ENCODE measurements at places on chromosomes 12 and 14.
A peak's percentile ranks its signal among the peaks of the same experiment; 100 is the strongest.

GRCh38 chr14:101176535-101177205 lies 273.1 kb upstream of the RTL1 start:
- peak; percentile 37 for DNase-seq

- peak; percentile 29 for DNase-seq
Measured at GRCh38 chr14:104981699-104982541, 3.7 kb upstream of the CLBA1 start.

- DNase-seq, result peak; percentile 74
Measured at GRCh38 chr12:100163416-100164152, 20.9 kb upstream of the BLTP3B start.

- DNase-seq, result no peak
Measured at GRCh38 chr14:43697003-43697402, 810.1 kb downstream of the FSCB start.

DNA sequence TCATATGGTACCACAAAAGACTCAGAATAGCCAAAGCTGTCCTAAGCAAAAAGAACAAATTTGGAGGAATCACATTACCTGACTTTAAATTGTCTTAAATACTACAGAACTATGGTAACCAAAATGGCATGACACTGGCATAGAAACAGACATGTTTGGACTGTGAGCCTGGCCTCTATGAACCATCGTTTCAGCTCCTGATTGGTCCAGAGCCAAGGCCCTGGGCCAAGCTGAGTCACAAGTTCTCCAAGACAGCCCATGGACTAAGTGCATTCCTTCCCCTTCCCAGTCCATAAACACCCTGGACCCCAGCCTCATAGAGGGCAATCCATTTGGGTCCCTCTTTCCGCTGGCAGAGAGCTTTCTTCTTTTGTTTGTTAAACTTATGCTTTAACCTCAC lies 12.1 kb upstream of the PRR4 start:
- no peak for DNase-seq

- DNase-seq, result no peak
Measured at GRCh38 chr12:54419088-54419887, at the start of gene ITGA5. TSS of gene ITGA5 (minus strand) at chr12:54419266. CDS start at chr12:54419198, 68 bp downstream.

DNA sequence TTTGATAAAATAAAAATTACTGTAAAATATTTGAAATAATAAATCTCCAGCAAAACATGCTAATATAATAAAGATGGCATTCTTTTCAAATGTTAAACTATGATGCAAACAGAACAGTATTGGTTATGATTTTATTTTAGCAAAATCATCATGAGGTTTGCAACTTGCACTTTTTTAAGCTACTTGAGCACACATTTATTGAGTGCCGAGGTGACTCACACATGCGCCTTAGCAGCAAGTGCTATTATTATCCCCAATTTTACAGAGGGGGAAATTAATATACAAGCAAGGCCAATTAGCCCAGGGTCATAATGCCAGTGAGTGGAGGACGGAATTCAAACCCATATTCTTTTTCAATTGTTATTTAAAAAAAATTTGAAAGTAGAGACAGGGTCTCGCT lies 7.3 kb downstream of the DYRK4 start:
- no peak for DNase-seq

DNA sequence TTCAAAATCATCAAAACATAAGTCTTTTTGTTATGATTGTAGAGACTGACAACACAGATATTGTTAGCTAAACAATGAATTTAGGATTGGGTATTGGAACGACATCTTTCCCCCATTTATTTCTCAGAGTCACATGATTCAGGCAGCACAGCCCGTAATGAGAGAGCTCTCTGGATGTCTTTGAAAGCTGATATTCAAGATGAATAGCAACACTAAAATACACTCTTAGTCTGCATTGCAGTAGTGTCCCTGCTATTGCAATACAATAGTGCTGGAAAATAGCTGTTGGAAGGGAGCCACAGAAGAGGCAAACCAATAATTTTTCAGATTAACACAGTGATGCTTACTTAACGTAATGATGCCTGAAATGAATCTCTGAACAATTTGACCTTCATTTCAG lies 9.9 kb downstream of the GTSF1 start:
- DNase-seq, result no peak

DNA sequence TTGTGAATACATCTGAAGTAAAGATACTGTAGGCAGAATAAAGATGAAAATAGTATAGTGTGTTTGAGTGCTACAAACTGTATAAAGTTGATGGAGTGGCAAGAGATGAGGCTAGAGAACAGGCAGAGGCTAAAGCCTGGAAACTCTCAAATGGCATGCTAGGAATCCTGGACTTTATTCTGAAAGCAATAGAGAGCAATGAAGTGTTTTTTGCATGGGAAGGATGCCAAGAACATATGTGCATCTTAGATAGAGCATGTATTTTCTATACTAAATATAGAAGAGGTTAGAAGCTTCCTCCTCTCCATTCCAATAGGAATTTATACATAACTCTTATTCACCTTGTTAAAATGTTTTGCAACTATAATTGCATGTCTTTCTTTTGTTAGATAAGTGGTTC lies 86.3 kb upstream of the TMTC2 start:
- peak; percentile 9 for DNase-seq

DNA sequence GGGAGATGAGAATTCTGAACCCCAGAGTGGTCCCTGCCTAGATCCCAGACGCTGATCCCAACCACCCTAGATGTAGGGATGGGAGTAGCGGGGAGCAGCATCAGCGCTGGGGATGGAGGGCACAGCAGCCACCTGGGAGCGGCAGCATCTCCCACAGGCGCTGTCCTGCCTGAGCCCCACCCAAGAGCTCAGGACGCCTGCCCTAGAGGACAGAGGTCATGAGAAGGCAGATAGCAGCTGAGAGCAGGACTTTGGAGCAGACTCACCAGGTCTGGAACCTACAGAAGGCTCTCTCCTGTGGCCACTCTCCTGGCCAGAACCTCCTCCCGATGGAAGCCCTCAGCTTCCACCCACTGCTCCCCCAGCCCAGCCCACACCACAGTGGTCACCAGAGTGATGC lies 7.2 kb downstream of the CCDC85C start:
- DNase-seq, result no peak

- no peak for DNase-seq
Measured at GRCh38 chr12:52010152-52010622, 3.4 kb downstream of the TAMALIN start.

DNA sequence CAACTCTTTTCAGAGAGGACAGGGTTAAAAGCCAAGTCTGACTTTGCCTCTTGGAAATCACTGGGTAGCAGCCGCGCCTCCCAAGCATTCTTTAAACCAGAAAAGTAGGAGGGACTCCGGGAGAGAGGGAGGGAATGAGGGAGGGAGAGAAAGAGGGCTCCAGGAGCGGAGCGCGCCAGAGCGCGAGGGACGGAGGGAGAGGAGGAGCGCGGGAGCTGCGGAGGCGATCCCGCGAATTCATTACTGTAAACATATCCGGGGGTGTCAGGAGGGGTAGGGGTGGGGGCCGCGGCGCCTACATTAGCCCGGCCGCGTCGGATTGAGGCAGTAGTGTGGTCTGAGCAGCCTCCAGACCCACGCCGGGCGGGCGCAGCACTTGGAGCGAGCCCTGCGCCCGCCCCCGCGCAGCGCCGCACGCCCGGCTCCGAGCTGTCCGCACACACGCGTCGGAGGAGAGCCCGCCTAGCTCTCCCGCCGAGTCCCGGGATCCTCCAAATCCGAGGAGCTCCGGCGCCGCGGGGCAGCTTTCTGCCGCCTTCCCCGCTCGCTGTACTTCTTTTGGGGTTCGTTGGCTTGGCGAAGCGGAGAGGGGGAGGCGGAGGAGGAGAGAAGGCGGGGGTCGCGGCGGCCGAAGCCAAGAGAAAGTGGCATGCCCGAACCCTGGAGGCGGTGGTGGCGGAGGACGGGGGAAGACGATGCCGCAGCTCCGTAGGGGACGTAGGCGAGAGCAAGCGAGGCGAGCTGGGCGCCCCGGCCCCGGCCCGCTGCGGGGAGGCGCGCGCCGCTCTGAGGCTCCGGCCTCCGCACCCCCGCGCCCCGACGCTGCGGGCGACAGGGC lies 3.3 kb downstream of the FLRT2 start:
- peak; percentile 77 for DNase-seq

GRCh38 chr14:78836777-78837176 lies 666.6 kb downstream of the NRXN3 start:
- peak; percentile 93 for DNase-seq

GRCh38 chr12:120249266-120249874 lies 16.2 kb downstream of the PXN start:
- no peak for DNase-seq

DNA sequence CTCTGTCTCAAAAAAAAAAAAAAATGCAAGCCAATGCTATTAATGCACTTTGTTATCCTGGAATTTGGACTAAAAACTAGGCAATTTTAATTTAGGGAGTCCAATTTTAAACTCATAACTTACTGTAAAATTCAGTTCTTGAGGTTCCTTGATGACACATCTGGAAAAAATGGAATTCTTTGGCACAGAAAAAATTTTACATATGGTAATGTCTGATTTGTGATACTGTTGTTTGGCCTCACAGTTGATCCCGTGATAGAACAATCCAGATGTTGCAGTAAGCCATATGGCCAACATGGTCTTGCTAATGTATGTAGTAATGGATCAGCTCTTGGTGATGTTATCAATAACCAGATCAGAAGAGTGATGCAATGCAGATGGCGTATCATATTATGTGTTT lies 1089.8 kb downstream of the FLRT2 start:
- no peak for DNase-seq

DNA sequence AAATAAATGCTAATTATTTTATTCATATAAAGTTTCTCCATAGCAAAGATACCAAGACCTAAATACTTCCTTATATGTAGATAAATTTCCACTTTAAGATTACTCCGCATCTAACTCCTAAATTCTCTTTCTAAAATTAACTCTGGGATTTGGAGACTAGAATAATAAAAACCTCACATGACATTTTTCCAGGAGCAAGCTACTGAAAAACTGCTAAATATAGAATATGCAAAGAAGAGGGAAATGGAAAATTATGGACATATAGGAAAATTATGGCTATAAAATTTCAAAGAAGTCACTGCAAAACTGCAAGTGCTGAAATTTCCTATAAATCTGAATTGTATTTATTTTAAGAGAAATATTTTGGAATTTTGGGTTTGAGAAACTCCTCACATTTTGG lies 186.2 kb downstream of the DUSP6 start:
- DNase-seq, result no peak

- peak; percentile 95 for DNase-seq
Measured at GRCh38 chr14:24365600-24366412, 2.2 kb upstream of the NFATC4 start.

GRCh38 chr12:45216230-45216982 lies 511 bp downstream of the ANO6 start:
- DNase-seq, result no peak

- no peak for DNase-seq
Measured at GRCh38 chr14:50303744-50304471, 8.1 kb downstream of the L2HGDH start.

GRCh38 chr12:124194893-124195566 lies 99.9 kb upstream of the RFLNA start:
- DNase-seq, result no peak

DNA sequence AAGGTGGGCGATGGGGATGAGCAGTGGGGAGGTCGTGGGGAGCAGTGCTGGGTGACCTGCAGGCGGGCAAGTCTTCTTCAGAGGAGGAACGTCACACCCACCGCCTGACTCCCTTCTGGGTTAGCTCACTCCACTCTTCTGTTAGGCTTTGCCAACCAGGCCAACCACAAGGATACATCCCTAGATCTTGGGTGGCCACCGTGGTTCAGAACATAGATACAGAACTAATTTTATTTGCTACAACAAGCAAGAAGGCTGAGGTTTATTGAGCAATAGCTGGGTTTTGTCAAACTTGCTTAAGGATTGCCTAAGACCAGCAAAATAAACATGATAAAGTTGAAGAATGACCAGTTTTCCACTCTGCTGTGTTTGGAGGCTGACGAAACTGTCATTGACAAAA lies 109.4 kb downstream of the DACT1 start:
- no peak for DNase-seq

- no peak for DNase-seq
Measured at GRCh38 chr12:75444429-75445136, 36.0 kb upstream of the GLIPR1 start.

DNA sequence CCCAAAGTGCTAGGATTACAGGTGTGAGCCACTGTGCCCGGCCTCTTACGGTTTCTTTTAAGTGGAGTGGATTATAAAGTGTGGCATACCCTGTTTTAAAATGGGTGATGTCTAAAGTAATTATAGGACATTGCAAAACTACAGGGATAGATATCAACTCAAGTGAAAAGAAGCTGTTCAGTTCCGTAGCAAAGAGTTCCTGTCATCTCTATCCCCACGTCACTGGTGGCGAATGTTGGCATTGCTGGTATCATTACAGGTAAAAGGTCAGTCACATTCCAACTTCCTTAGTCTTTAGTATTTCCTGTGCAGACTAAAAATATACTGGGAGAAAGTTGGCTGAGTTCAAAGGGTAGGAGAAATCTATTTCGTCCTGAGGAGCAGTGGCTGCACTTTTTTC lies 95.6 kb upstream of the SLC38A2 start:
- no peak for DNase-seq

GRCh38 chr12:19971361-19972280 lies 396.7 kb upstream of the PDE3A start:
- no peak for DNase-seq

- no peak for DNase-seq
Measured at GRCh38 chr12:75894965-75895754, 136.4 kb downstream of the PHLDA1 start.

- peak; percentile 67 for DNase-seq
Measured at GRCh38 chr12:11812586-11813437, 163.3 kb downstream of the ETV6 start.

DNA sequence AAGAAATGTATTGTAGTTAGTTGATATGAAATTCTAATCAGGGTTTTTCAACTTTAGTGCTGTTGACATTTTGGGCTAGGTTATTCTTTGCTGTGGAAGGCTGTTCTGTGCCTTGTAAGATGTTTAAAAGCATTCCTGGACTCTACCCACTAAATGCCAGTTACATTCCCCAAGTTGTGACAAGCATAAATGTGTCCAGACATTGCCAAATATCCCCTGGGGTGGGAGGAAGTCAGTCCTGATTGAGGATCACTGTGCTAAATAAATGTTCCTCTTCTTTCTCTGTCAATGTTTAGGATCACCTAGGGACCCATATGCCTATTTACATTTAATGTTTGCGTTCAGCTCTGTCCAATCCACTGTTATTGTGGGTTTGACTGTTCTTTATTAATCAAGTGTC lies 268.3 kb downstream of the TMTC2 start:
- no peak for DNase-seq

- DNase-seq, result no peak
Measured at GRCh38 chr12:94648578-94648977, 1.8 kb downstream of the TMCC3 start.

DNA sequence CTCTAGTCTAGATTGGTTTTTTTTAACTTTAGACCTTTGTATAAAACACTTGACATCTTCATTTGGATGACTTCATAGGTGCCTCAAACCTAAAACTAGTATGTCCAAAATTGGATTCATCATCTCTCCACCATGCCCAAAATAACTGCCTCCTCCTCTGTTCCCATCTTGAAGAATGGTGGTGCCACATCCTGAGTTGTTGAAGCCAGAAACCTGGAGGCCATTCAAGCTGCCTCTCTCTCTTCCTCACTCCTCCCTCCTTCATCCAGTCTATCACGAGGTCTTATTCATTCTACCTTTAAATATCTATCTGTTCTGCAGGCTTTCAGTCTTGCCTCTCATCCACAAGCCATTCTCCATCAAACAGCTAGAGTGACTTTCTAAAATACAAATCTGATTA lies 26.5 kb upstream of the USP44 start:
- DNase-seq, result no peak
